D341Med (cell line): ENCODE measurements at places on chromosomes 6 and 20.
A peak's percentile ranks its signal among the peaks of the same experiment; 100 is the strongest.

DNA sequence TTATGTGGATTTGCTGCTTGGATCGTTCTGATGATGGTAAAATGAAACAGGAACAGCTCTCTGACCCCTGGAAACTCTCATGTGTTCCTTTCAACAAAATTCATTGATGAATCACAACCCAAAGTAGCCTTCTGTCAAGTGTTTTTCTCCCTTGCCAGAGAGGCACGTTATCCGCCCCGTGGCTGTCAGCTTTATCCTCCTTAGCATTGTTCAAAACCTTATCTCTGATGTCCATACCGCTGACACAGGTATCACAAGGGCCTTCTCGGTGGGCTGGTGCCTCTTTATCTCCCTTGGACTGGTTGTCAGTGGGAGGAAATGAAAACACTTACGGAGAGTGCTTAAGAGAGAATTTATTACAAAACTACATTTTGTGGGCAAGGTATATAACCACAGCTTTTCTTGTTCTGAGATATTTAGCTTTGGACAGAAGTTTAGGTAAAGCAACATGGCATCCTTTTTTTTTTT is 84.9 kb downstream of the TIAM2 start:
- no peak for DNase-seq

GRCh38 chr20:42788707-42789106 is 401.0 kb downstream of the PTPRT start:
- DNase-seq, result no peak

DNA sequence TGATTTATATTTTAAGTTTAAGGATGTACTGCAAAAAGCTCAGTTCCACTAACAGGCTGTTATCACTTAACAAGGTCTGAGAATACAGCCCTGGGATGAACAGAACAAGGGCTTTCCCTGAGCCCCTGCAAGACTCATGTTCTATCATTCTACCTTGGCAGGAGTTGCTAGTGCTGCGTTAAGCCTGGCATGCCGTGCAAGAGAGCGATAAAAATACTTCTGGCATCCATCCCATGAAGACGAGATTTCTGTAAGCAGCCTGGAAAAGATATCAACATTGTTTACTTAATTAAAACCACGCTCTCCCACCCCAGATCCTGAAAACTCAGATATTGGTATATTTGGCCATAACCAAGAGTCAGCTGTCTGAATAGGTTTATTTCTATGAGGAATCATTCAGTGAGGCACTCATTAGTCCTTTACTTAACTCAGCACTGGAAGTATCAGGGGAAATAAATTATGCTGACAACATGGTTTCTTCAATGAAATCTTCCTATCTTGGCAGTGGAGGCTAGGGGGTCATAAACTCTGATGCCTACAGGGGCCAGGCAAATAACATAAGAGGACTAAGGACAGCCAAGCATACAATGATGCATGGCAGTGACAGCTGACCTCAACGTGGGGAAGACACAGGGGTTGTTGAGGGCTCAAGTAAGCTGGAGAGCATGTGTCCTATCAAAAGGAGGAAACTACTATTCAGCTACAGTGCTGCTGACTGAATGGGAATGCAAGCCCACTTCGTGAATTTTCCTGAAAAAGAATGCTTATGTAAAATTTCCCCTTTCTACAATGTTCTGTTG is 37.6 kb upstream of the LYRM2 start:
- peak; percentile 59 for DNase-seq

GRCh38 chr6:170167657-170168159 is 123.2 kb downstream of the DLL1 start:
- no peak for DNase-seq

- no peak for DNase-seq
Observed at GRCh38 chr6:75834447-75834846, 85.4 kb downstream of the MYO6 start.

DNA sequence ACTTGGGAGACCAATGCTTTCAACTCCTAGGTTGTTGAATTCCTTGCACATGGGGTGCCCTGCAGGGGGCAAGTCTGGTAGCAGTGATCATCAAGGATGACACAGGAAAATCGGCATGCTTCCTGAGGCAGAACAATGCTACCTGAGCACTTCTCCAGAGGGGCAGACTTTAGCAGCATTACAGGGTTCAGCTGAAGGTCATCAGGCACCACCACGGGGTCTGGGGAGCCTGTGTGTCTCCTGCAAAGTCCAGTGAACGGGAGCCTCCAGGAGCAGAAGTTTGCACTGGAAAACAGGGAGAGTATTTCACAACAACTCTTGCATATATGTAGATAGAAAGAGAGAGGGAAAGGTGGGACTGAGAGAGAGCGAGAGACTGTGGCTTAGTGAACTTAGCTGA is 10.2 kb downstream of the VSX1 start:
- DNase-seq, result no peak

GRCh38 chr6:33667072-33667471 is 44.4 kb downstream of the UQCC2 start:
- no peak for DNase-seq

GRCh38 chr20:53027089-53027488 is 54.9 kb downstream of the TSHZ2 start:
- no peak for DNase-seq

DNA sequence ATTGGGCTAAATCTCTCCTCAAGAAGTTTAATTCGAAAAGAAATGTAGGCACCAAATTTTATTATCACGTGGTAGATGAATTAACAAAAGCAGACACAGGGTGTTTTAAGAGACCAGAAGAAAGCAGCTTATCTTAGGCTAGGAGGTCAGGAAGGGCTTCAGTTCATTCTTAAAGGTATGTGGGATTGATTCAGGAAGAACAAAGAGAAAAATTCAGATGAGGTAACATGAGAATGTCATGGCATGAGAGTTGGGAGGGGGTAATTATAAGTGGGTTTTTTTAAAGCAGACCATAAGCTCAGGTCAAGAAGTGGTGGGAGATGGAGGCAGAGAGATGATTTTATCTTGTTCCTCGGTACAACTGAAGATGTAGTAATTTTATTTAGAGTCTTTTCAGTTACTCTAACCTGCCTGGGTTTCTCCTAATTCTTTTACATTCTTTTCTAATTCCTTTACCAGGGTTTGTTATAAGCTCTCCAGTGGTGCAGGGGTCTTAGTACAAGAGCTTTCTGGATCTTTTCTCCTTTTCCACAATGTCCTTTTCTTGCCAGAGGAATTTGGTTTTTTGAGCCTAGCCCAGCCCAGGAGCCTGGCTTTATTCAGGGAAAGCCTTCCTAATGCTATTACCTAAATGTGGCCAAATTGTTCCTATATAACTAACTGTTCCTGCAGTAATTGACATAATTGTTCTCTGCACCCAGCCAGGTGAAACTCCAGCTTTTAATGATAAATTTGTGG is 474.1 kb upstream of the BTBD3 start:
- DNase-seq, result no peak

DNA sequence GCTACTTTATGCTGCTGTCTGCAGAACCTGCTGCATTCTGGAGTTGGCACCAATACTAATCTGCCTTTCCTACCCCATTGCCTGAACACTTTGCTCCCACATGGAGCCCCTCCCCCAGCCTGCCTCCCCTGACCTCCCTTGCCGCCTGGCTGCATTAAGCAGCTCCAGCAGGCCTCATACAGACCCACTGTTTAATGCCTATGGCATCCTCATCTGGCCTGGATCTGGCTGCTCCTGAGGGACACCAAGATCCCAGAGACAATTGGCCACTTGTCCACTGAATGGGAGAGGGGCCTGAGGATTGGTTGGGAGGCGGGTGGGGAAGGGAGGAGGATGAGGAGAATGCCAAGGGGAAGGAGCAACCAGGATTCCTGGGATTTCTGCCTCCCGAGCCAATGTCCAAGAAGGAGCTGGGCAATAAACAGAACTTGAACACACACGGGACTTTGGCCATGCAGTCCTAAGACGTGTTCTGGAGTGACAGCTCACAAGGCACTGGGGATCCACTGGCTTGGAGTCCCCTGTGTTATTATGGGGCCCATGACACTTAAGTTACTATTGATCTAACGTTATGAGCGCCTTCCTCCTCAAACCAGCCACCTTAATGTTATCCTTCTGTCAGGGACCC is 10.4 kb upstream of the KCNK5 start:
- DNase-seq, result no peak

DNA sequence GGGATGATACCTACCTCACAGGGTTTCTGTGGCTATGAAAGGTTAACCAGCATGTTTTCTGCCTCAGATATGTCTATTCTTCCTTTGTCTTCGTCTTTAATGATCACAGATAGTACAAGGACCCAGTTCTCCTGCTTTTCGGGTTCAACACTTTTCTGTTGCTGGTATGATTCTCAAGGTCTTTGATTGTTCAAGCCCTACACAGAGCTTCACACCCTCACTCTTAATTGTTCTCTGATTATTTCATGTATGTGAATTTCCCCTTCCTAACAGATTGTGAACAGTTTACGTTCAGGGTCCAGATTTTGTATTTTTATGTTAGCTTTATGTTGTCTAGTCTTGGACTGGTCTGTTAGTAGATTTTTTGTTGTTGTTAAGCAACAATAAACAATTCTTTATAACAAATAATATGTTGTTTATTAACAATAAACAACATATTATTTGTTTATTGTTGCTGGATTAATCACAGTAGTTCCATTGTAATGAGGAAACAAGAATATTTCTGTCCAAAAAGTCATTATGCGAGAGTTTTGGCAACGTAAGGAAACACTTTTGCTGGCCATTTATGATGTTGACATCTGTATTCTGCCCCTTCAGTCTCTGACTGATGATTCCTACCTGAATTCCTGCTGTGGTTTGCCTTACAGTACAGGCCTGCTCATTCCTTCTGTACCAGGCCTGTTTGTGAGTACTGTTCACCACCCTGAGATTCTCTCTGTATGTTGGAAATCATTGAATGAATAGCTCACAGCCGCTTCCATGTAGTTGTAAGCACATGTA is 27.2 kb upstream of the TULP4 start:
- DNase-seq, result no peak

DNA sequence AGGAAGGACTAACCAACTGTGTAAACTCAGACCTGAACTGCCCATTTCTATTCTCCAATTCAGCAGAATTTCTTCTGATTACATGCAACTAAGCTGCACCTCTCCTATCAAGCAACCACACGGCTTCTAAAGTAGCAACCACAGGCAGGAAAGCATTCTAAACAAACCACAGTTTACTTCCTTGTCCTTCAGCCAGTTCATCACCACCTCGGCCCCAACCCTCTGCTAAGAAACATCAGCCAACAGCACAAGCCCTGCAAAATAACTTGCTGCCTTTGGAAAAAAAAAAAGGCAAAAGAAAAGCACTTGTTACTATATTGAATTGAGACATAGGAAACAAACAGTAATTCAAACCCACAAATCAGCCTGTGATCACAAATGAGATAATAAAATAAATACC is 140.3 kb downstream of the NFATC2 start:
- DNase-seq, result no peak

GRCh38 chr6:129893640-129894039 is 32.5 kb upstream of the TMEM244 start:
- no peak for DNase-seq

GRCh38 chr6:149405823-149406765 is 6.0 kb downstream of the SUMO4 start:
- DNase-seq, result no peak

GRCh38 chr6:111494951-111495635 is 12.1 kb upstream of the REV3L start:
- no peak for DNase-seq

DNA sequence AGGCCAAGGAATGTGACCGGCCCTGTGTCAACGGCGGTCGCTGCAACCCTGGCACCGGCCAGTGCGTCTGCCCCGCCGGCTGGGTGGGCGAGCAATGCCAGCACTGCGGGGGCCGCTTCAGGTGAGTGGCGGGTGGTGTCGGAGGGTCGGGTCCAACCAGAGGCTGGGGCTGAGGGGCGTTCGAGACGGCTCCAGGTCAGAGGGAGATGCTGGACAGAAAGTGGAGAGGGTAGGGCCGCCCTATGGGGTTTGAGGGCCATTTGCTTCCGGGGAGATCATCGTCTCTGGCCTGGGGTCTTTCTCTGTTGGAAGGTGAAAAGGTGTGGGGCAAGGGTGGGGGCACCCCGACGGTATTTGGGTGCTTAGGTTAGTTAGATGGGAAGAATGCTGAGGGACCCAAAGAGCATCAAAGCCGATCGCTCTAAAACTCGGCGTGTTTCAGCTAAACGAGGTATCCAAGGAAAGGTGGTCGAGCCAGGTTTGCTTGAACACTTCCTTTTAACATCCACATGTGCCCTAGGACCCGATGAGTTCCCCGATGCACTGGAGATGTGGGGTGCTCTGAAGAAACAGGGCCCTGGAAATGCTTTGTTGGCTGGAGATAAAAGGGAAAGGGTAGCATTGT is 691 bp downstream of the ATRN start:
- DNase-seq, result peak; percentile 38

DNA sequence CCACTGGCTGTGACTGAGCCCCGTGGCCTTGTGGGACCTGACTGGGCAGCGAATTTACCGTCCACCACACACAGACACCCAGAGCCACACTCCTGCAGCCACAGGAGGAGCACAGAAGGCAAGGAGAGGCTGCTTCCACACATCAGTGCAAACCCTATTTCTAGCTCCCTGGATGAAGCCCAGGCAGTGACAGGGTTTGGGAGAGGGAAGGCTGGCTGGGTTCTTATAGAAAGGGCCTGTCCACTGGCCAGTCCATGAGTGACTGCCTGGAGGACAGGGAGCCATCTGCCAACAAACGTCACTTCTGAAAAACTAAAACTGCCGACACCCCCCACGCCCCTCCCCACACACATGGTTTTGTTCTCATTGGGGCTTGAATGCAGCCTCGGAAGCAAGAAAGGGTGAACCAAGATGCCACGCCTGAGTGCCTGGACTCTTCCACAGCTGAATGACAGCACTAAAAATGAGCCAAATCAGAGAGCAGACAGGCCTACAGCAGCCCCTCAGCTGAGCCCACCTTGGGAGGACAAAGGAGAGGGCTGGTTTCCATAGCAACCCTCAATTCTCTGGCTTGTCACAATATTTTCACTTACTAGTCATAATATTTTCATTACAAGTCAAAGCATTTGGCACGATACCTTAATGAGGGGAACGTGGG is 38.4 kb downstream of the RRBP1 start:
- DNase-seq, result no peak

GRCh38 chr20:41380551-41381193 is 14.1 kb upstream of the EMILIN3 start:
- peak; percentile 27 for DNase-seq

- no peak for DNase-seq
Observed at GRCh38 chr20:14828459-14828858, 491.0 kb upstream of the FLRT3 start.

DNA sequence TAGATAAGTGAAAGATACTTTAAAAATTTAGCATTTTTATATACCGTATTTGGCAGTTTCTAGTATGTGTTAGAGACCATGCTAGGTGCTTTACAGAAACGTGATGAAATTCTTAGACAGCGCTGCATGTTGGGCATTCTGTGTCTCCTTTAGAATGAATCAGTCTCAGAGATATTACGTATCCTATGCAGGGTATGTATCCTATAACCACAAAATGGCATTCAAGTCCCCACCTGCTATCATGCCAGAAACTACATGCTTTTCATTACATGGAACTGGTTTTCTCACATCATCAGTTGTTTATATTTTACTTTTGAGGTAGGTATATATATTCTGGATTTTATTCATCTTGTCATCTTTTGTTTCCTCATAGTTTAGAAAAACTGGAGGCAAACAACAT is 42.3 kb downstream of the PEX7 start:
- DNase-seq, result no peak
